ENCODE measurements at places on chromosomes 7 and 10. TPM values are rescaled to one million over a fixed set of nuclear protein-coding genes. Genes with fewer than 3 reads are reported as not detected.

- no peak for DNase-seq
- H3K27ac ChIP-seq: no peak overlapping the region
- no peaks in the 10 kb centered on the region for H3K36me3 ChIP-seq
- H3K4me3 ChIP-seq: no peak overlapping the region
- H3K27me3 ChIP-seq: no peaks in the 10 kb centered on the region
Measured at GRCh38 chr10:23150091-23150490, 42.0 kb upstream of the PTF1A start.

GRCh38 chr10:5890452-5890915, 441 bp downstream of the FBH1 start:
- DNase-seq: no peak
- H3K4me1 ChIP-seq: peaks cover 19% of the 10 kb centered on the region
- H3K27me3 ChIP-seq: no peaks in the 10 kb centered on the region

The CNPY1 gene
- not detected for total RNA-seq

GRCh38 chr10:69835875-69836730, 34.4 kb downstream of the COL13A1 start:
- H3K4me3 ChIP-seq: no peak overlapping the region
- DNase-seq: no peak
- H3K4me1 ChIP-seq: no peaks in the 10 kb centered on the region
- no peaks in the 10 kb centered on the region for H3K36me3 ChIP-seq
- H3K27me3 ChIP-seq: peaks cover 6% of the 10 kb centered on the region

- no peaks in the 10 kb centered on the region for H3K27me3 ChIP-seq
- H3K36me3 ChIP-seq: no peaks in the 10 kb centered on the region
- no peak for DNase-seq
- H3K27ac ChIP-seq: no peak overlapping the region
Measured at GRCh38 chr10:131648386-131649020, 252.3 kb upstream of the PPP2R2D start.

The MGMT gene
- total RNA-seq: 16.9 TPM

GRCh38 chr7:118312051-118312450, 87.5 kb downstream of the ANKRD7 start:
- peak; percentile 8 for DNase-seq
- H3K27ac ChIP-seq: no peak overlapping the region
- no peaks in the 10 kb centered on the region for H3K36me3 ChIP-seq

DNA sequence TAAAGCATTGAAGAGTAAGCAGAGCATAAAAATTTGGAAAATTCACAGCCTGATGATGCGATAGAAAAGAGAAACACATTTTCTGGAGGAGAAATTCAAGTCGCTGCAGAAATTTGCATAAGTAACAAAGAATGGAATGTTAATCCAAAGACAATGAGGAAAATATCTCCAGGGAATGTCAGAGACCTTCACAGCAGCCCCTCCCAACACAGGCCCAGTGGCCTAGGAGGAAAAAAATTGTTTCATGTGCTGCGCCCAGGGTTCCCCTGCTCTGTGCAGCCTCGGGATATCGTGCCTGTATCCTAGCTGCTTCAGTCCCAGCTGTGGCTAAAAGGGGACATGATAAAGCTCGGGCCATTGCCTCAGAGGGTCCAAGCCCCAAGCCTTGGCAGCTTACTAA, 206.8 kb downstream of the TPK1 start:
- no peaks in the 10 kb centered on the region for H3K27me3 ChIP-seq
- no peak overlapping the region for H3K27ac ChIP-seq
- H3K4me1 ChIP-seq: no peaks in the 10 kb centered on the region
- DNase-seq: no peak
- no peaks in the 10 kb centered on the region for H3K36me3 ChIP-seq
- no peak overlapping the region for H3K4me3 ChIP-seq

DNA sequence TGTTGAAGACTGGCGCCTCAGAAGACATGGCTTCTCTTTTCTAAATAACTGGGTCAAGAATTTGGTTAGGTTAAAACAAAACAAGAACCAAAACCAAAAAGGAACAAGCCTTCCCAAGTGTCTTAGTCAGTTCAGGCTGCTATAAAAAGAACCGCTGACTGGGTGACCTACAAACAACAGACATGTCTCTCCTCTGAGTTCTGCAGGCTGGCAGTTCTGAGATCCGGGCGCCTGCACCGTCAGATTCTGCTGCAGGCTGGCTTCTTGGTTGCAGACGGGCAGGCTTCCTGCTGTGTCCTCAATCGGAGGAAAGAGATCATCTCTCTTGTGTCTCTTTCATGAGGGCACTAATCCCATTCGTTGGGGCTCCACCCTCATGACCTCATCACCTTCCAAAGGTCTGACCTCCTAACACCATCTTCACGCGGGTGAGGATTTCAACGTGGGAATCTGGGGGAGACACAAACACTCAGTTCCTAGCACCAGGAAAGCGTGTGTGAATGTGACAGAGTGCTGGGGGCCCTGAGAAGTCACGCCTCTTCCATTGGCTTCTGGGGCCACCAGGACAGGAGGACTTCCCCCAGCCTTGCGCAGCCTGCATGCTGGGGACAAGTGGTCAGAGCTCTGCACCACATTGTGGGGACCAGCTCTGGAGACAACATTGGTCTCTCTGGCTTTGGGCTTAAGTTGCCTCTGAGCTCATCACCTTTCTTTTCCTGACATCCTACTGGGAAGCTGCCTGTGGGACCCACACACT, 63.1 kb downstream of the ASB13 start:
- no peaks in the 10 kb centered on the region for H3K36me3 ChIP-seq
- H3K4me3 ChIP-seq: no peak overlapping the region
- H3K27me3 ChIP-seq: no peaks in the 10 kb centered on the region
- DNase-seq: no peak
- no peak overlapping the region for H3K27ac ChIP-seq

The CPA1 gene
- 8.0 TPM for total RNA-seq

The PCDH15 gene
- 0.05 TPM for total RNA-seq

GRCh38 chr7:4021413-4021812, 660.7 kb upstream of the FOXK1 start:
- no peak for DNase-seq
- no peaks in the 10 kb centered on the region for H3K36me3 ChIP-seq
- H3K4me3 ChIP-seq: no peak overlapping the region

DNA sequence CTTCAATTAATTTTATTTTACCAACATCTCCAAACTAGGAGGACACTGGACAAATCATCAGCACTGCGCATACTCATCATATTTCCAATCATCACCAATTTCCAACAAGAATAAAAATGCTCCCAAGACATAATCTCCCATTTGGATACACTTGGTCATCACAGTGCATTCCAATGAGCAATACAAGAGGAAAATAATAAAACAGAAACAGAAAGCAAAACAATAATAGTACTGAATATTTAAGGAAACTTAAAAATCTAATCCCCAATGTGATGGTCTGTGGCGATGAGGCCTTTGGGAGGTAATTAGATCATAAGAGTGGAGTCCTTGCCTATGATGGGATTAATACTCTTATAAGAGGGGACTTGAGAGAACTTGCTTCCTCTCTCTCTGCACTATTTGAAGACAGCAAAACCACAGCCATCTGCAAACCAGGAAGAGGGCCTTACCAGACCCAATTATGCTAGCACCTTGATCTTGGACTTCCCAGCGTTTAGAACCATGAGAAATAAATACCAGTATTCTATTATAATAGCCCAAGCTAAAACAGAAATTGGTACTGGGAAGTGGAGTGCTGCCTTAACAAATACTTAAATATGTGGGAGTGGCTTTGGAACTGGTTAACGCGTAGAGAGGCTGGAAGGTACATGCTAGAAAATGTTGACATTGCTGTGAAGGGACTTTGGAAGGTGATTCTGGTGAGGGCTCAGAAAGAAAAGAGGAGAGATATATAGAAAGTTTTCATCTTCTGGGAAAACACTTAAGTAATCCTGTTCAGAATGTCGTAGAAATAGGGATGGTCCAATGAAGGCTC, 91.5 kb downstream of the JAZF1 start:
- no peak overlapping the region for H3K4me3 ChIP-seq
- H3K27ac ChIP-seq: no peak overlapping the region
- DNase-seq: no peak

The CACNB2 gene
- total RNA-seq: 1.1 TPM

- no peak for DNase-seq
- no peak overlapping the region for H3K4me3 ChIP-seq
- no peaks in the 10 kb centered on the region for H3K36me3 ChIP-seq
- H3K27me3 ChIP-seq: no peaks in the 10 kb centered on the region
Measured at GRCh38 chr7:81525841-81526240, 244.0 kb downstream of the HGF start.

DNA sequence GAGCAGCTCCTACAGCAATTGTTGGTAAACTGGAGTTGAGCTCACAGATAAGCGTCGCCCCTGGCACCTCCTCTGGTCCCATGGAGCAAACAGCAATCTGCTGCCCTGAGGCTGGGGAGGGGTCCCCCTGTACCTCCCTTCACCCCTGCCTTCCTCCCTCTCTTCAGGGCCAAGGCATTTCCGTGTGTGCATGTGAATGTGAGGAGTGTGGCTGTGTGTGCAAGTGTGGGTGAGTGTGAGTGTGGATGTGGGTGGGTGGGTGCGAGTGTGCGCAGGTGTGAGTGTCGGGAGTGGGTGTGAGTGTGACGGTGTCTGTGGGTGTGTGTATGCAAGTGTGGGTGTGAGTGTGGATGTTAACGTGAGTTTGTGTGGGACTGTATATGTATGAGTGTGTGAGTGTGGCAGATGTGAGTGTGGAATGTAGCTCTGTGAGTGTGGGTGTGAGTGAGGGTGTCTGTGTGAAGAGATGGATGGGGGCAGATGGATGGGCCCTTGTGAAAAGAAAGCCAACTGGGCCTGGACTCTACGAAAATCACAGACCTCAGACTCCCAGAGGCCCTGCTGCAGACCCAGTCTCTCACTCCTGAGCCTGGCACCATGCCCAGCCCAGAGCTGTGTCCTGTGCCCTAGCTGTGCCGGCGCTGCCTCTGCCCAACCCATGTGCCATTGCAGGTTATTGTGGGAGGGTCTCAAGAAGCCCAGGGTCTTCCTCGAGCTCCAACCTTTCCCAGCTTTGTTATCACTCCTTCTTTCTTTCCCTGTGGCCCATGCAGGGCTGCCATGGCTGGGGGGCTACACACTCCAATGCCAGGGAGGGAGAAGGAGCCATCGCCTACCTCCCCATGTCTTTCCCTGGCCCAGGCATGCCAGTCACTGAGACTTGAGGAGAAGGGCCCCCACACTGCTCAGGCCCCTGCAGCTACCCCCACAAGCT, 73.9 kb downstream of the GRID1 start:
- no peak overlapping the region for H3K4me3 ChIP-seq
- no peak for DNase-seq
- no peaks in the 10 kb centered on the region for H3K27me3 ChIP-seq
- H3K4me1 ChIP-seq: no peaks in the 10 kb centered on the region
- H3K36me3 ChIP-seq: no peaks in the 10 kb centered on the region

All from GM12878 (cell line).